COR-L47 (cell line): ENCODE measurements at places on chromosomes 6 and 20.

- DNase-seq, result no peak
These were observed 8.7 kb upstream of the CCR6 start for GRCh38 chr6:167113935-167114910.

GRCh38 chr6:158843751-158844683 lies 24.8 kb upstream of the EZR start:
- no peak for DNase-seq

DNA sequence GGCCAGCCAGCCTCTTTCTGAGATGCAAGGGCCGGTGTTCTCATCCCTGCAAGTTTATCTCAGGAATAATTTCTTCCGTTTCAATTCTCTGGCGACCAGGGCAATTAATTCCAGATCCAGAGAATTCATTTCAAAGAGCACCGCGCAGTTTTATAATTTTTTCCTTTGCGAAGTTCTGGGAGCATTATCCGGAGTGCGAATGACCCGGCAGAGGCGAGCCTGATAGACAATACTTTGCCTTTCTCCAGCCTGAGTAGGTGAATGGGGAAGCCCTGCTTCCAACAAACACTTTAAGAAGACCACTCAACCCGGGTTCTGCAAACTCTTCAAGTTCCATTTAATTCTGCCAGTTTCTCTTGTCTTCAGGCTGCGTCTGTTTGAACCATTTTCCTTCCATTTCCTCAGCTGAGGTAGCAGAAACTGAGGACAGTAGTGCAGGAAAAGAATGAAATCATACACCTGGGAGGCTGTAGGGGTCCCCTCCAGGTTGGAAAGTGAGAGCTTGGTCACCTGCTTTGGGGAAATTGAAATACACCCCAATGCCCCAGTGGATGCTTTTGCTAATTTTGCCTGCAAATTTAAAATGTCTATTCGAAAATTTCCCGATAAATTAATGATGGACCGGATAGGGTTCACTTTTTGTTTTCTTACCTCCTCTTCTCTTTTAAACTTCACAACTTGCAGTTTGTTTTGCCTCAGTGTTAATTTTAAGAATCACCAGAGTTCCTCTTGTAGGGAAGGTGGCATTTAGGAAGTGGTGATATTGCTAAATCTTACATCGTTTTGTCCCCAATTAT lies 1.1 kb downstream of the VGLL2 start:
- DNase-seq, result no peak

DNA sequence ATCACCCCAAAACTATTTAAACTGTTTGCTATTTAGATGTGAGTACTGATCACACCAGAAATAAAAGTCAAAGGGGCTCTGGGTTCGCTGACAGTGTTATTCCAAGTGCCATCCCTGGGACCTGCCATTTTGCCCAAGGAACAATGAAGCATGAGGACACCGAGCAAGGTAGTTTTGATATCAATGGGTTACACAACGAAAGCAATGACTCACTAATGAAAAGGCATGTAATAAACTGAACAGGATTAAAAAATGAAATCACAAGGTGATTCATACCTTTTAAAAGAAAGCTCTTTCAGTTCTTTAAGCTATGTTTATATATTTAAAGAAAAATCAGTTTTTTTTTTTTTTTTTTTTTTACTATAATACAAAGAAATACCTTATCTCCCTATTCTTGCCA lies 102.0 kb downstream of the HS3ST5 start:
- DNase-seq, result no peak

GRCh38 chr6:22448291-22448711 lies 121.1 kb upstream of the HDGFL1 start:
- DNase-seq, result no peak

- DNase-seq, result no peak
These were observed 44.5 kb downstream of the QKI start for GRCh38 chr6:163459007-163459406.

DNA sequence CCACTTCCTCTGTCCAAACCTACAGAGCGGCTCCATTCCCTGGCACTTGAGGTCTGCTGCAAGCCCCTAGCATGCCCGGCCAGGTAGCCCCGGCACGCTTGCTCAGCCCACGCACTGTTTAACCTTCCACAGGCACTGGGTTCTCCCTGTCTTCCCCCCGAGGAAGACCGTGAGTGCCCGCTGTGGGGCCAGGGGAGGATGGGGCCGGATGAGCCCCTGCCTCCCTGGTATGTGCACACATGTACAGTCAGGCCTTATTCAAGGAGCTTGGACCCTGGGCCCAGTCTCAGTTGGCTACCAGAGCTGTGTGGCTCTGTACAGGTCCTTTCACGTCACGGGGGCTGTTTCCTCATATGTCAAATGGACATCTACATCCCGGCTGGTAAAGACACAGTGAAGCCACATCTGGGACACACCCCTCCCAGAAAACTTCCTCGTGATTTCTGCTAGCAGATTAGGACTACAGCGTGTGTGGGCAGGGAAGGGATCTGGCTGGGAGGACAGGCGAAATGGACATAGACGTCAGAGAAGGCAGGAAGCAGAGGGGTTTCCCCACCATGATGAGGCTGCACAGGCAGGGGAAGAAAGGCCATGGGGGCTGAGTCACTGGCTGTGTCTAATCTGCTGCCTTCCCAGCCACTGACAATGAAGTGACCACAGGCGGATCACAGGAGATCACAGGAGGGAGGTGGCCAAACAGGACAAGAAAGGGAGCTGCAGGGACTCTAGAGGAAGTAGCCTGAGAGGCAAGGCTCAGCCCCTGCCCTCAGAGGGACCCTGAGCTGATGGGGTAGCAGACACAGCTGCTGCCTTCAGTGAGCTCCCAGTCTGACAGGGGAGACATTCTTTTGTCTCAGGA lies 62.9 kb downstream of the MRPL14 start:
- no peak for DNase-seq

- no peak for DNase-seq
These were observed 62.6 kb upstream of the FAM83B start for GRCh38 chr6:54784011-54784410.

DNA sequence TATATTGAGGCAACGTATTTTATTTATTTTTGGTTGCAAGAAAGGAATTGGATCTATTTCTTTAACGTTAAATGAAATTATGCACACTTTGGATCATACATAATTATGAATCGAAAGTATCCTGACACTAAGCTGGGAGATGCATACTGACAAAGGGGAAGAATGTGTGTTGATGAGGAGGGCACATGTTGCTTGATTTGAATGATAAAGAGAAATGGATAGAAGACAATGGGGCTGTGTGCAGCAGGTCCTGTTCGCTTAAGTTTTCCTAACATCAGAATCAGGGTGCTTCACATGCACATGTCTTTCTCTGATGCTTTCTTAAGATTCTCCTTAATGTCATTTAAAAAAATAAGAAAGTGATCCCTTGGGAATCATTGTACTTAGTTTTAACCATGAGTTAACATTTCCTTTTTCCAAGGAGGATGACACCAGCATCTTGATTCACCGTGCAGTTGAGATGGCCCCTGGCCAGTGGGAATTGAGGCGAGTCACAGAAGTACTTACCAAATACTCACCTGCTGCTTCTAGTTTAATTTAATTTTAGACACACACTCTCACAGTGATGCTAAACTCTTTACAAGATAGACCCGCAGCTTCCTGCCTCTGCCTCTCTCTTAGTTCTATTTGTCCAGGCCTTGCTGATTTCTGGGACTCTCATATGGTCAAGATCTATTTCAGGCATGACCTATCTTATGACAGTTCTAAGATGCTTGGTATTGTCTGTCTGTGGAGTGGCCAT lies 116.5 kb downstream of the CLIC5 start:
- no peak for DNase-seq

GRCh38 chr6:57209030-57209429 lies 13.1 kb downstream of the RAB23 start:
- no peak for DNase-seq

DNA sequence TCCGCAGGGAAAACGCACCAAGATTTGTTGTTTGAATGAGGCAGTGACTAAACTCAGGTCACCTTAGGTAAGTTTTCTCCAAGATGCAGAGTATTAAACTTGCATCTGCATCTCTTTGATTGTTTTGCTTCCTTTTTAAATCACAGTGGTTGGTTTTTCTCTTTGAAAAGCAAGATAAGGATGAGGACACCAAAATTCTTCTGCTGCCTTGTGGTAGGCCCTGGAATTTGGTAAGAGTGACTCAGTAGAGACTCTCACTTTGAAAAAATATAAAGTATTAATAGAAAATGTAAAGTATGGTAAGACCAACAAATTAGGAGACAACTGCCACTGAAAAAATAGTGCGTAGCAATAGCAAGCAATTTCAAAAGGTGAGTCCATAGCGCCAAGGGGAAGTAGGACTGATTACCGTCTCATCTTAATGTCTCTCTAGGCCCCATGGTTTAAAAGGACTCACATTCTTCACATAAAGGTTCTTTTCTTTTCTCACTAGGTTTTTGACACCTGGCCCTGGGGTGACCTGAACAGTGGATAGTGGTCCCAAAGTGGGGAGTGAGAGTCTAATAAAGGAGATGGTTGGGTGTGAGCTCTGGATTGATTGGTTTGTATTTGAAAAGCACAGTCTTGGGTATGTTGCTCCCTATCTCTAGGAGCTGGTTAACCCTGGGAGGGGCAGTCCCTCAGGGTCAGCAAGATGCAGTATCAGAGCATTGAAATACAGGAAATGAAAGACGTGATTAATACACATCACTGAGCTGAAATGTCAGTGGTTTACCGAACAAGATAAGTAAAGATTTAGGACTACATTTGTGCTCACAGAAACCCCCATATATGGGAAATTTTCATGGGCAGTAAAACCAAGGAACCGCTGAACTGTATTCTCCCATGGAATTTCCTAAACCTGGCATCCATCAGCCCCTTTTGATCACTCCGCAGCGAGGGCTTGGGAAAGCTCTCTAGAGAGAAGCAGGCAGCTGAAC lies 221.2 kb downstream of the SLC24A3 start:
- DNase-seq, result no peak

- DNase-seq, result no peak
These were observed 42.9 kb upstream of the LRFN2 start for GRCh38 chr6:40630051-40630450.

GRCh38 chr20:61765081-61765870 lies 300.4 kb downstream of the TAF4 start:
- no peak for DNase-seq

- no peak for DNase-seq
These were observed 1.8 kb downstream of the SSR1 start for GRCh38 chr6:7311176-7311575.

DNA sequence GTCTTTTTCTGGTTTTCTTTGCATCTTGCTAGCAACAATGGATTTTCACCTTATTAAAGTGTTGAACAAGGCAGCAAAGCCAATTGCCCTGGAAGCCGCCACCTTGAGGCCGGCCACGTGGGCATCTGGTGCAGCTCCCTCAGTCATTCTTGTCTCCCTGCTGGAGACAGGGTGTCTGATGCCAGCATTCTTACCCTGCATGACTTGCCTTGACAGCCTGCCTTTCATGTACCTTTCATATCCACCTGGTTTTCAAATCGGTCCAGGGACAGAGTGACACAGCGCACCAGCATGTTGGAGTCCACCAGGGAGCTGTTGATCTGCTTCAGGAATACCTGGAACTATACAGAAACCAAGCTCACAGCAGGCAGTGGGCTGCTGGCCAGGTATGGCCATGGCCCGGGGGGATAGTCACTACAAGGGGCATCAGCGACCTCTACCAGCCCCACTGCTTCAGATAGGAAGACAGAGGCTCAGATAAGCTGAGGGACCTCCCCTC lies 49.8 kb downstream of the MYH7B start:
- no peak for DNase-seq

- peak; percentile 45 for DNase-seq
These were observed 1.6 kb upstream of the ATXN1 start for GRCh38 chr6:16762550-16763477.

- DNase-seq, result peak; percentile 53
These were observed 48.8 kb downstream of the NT5E start for GRCh38 chr6:85498596-85499258.

- DNase-seq, result no peak
These were observed 4.5 kb downstream of the ACSS1 start for GRCh38 chr20:25053255-25054031.

DNA sequence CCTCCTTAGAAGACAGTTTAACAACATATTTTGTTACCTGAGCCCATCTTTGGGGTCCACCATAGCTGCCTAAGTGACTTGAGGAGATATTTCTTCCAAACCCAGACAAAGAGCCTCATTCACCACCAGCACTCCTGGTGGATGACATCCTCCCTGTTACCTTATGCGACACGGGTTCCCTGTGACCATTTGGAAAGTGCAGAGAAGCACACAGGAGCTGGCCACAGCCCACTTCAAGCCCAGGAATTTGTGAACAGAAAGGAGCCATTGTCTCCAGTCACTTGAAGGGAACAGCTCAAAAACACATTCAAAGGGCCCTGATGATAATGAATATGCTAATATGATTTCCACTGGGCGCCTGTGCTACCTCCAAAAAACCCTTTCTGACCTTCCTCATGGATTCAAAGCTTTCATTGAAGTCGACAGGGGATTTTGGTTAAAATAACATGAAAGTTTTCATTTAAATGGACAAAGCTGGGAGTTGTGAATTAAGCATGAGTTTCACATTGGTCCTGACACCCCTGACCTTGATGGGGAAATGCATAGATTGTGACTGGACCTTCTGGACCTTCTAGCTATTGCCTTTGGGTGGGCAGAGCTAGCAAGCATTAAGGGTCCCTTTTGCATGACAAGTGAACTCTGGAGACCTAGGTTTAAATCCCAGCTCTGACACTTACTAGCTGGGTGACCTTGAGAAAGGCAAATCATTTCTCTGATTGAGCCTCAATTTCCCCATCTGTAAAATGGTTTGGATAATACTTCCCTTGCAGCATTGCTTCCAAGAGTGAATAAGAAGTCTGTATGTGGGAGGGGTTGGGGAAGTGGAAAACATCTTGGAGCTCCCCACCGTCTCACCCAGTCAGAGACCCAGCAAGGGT lies 83.3 kb upstream of the SIRPA start:
- no peak for DNase-seq

DNA sequence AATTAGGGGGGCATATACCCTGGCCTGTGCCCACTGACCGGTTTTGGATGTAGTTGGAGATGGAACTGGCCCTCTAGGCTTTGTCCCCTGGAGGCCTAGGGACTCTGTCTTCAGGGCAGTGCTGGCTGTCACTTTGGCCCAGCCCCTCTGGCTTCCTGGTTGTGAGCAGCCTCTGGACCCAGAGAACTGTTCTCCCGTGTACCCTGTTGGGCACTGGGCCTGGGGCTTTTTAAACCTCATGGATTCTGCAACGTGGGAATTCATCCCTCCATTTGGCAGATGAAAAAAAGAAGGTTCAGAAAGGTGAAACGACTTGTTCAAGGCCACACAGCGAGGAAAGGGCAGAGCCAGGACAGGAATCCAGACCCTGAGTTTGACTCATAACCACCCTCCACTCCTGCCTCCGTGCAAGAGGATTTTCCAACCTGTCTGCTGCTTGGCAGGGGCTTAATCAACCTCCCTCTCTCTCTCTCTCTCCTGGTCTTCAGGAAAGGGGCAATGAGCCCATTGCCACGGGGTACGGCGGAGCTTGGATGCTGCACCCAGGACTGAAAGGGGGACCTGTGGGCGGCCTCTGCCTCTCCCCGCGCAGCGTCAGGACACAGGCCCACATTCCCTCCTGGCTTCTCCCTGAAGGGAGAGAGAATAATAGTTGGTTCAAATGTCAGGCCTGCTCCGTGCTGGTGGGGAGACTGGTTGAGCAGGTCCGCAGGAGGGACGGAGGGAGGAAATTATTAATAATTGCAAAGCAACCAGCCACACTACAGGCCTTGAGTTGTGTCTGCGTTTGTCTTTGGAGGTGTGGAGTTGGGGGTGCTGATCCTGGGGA lies 56.0 kb downstream of the CEBPB start:
- no peak for DNase-seq
